ENCODE measurements at places on chromosomes 12 and 14. TPM values are rescaled to one million over a fixed set of nuclear protein-coding genes. Genes with fewer than 3 reads are reported as not detected.

Gene DGLUCY
- total RNA-seq = 53.7 TPM

Gene CLEC2A
- not detected for total RNA-seq

Gene PMEL
- total RNA-seq = 1.6 TPM

Gene KMT2D
- total RNA-seq = 13.0 TPM

Gene KSR2
- 0.65 TPM for total RNA-seq

Gene FOXG1
- total RNA-seq = not detected

Measured in renal cortical epithelial cell (primary cell).